ENCODE measurements at places on chromosomes 3 and 15.

DNA sequence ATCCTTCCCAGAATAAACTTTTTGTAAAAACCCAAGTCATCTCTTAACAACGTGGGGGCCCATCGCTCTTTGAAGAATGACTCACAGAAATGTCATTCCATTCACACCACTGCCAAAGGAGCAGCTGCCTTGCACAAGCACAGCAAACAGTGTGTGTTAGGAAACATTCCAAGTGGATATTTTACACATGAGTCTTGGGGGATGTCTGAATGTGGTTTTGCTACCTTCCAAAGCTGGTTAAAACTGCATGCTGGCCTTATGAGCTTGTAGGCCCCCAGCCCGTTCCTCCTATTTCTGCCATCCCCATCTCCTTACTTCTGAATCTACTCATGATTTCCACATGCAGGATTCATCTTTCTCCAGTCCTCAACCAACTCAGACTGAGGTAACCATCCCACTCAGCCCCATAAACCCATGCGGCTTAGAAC is 130.8 kb downstream of the CPNE4 start:
- no peak for DNase-seq

GRCh38 chr3:127233371-127233770 is 40.4 kb downstream of the PRR23E start:
- DNase-seq = no peak

GRCh38 chr15:74170875-74171578 is 2.5 kb upstream of the ISLR start:
- DNase-seq = no peak

- no peak for DNase-seq
These were observed 70.7 kb downstream of the WNT5A start for GRCh38 chr3:55416331-55416821.

GRCh38 chr3:25462495-25462894 is 34.4 kb downstream of the RARB start:
- DNase-seq = no peak

- no peak for DNase-seq
These were observed 822 bp downstream of the MRPL3 start for GRCh38 chr3:131501949-131502348.

GRCh38 chr3:58779934-58780333 is 113.4 kb upstream of the FAM3D start:
- no peak for DNase-seq

GRCh38 chr15:90413411-90414379 is 25.7 kb downstream of the IQGAP1 start:
- no peak for DNase-seq

DNA sequence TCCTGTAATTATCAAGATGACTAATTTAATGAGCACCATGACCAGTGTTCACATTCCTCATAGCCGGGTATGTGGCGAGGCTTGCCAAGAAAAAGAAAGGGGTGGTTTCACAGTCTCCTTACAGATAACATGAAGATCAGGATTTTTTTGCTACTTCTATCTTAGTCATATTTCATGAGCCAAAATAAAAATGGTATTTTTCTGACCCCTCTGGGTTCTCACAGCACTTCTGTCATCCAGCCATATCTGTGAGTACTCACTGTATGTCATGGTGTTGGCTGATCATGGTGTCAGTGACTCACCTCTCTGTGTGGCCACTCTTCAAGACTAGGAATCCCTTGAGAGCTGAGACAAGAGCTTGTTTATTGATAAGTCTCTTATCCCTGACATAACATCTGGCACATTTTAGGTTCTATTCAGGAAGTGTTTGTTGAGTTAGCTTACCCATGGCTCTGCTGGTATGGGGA is 130.5 kb upstream of the LMCD1 start:
- DNase-seq = no peak

- no peak for DNase-seq
These were observed 461 bp downstream of the PCYT1A start for GRCh38 chr3:196287090-196287439.

GRCh38 chr15:29636140-29636539 is 186.1 kb downstream of the TJP1 start:
- DNase-seq = no peak

GRCh38 chr3:127662001-127662469 is 10.7 kb upstream of the ABTB1 start:
- no peak for DNase-seq

DNA sequence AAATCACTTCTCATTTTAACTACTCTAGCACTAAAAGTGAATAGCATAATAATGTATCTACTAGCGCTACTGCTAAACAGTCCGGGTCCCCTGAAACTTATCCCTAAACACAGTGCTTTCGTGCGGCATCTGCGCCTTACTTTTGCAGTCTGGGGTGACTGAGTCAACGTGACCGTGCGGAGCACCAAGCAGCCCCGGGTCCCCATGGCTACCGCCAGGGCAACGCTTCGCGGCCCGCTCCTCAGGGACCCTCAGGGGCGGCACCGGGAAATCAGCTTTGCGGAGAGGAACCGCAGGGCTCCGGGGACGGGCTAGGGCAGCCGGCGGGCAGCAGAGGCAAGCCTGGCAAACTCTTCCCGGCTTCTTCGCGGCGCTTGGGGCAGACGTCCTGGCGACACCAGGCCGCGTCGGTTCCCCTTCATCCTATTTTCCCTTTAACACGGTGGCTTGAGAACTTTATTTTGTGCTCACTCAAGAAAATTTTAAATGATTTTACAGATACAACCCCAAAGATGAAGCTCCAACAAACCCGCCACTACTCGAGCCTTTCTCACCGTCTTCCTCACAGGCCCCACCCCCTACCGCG is 757 bp upstream of the DIPK2A start:
- peak; percentile 53 for DNase-seq

GRCh38 chr3:188200481-188200880 is 46.5 kb downstream of the LPP start:
- no peak for DNase-seq

- DNase-seq = no peak
These were observed 168.0 kb upstream of the NDN start for GRCh38 chr15:23854912-23855659.

GRCh38 chr3:11117591-11117990 is 36.7 kb upstream of the HRH1 start:
- DNase-seq = no peak

DNA sequence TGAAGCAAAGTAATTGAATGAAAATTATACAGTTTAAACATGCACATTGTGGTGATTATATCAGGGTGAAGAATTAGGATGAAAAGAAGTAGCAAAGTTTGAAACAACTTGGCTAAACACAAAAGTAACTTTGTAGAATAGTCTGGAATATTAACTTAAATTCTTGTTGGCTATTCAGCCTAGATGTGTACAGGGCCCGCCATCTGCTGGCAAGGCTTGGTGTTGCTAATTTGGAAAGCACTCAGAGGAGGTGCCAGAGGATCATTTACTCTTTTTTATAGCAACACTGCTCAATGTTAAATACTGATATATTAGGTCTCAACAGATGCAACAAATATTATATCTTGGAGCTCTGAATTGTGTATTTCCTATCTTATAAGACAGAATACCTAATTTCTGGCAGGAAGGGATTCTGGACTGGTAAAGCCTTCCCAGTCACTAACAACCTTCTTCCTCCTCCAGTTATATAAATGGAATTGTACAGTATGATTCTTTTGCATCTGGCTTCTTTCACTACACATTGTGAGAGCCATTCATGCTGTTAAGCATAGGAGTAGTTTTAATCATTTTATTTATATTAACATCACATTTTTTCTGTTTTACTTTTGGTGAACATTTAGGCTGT is 36.1 kb downstream of the TTC23 start:
- DNase-seq = peak; percentile 8

DNA sequence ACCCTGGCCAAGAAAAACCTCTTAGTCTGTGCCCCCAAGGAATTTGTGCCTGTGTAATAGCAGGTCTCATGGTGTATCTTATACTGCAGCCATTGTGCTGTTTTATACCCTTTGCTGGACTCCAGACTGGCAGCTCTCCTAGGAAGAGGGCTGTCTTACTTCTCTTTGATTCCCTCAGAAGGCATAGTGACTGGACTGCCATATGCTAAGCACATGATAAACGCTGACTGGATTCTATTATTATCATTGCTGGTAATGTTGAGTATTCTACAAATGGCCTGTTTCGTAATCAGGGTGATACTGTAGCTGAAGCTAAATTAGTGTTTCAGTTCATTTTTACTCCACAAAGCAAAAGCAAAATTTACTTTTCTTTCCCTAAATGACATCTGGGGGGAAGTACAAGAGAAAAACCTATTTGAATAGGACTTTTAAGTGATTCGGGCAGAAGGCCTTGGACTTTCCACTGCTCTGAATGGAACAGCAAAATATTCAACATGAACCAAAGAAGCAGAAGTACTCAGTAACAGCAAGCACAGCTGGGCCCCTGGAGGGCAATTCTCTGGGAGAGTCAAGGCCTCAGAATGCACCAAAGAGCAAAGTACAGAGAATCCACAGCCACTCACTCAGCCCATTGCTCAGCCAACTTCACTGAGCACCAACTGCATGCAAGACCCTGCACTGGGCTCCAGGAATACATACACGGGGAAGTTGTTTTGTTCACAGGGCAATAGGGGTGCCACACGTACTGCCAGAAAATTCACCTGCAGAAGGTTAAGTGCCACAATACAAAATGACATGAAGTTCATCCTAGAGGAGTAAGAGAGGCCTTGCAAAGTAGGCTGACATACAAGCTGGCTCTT is 7.9 kb upstream of the BCL2A1 start:
- DNase-seq = no peak

DNA sequence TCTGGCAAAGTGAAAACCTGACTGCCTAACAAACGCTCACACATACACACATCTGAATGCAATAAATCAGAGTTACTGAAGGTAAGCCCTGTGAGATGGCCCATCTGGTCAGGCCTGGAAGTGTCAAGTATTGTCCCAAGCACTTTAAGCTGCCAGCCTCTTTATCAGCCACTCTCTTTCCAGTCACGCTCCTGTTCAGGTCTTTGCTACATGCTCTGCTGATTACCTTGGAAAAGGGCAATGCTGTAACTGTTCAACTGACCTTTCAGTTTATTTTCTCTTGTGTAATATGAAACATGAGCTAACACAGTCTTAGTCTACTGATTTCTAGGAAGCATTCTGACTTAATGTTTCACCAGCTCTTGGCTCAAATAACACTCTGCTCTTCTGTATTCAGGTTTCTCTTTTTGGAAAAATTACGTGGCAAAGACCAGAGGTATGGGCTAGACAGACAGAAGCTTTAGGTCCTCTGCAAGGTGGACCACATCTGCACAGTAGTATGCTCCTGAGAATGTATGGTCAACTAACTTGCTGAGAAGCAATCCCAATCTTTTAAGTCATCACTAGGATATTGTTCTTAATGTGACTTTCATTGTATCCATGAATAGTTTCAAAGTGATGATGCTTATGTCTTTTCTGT is 44.5 kb downstream of the GBE1 start:
- no peak for DNase-seq

DNA sequence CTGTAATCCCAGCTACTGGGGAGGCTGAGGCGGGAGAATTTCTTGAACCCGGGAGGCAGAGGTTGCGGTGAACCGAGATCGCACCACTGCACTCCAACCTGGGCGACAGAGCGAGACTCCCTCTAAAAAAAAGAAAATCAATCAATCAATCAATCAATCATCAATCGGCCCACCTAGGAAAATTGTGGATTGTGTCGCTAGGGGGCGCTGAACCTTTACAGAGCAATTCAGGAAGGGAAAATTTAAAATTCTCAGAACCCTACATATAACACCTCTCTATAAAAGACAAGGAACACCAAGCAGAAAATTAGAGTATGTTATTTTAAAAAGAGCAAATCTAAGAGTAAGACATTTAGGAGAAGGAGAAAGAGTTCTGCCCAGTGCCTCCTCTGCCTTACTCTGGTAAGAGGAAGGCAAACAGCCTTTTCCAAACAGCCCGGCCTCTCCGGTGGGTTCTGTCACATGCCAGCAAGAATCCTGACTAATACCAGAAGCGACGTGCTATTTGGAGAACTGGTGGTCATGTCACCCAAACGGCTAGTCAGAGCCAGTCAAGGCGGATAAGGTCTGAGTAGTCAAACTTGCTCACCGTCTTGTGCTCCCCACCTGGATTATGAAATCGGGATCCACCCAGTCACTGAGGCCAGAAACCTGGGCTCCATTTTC is 22.3 kb upstream of the SMCO1 start:
- peak; percentile 36 for DNase-seq

GRCh38 chr3:124227150-124227630 is 235.3 kb upstream of the ROPN1 start:
- DNase-seq = no peak

DNA sequence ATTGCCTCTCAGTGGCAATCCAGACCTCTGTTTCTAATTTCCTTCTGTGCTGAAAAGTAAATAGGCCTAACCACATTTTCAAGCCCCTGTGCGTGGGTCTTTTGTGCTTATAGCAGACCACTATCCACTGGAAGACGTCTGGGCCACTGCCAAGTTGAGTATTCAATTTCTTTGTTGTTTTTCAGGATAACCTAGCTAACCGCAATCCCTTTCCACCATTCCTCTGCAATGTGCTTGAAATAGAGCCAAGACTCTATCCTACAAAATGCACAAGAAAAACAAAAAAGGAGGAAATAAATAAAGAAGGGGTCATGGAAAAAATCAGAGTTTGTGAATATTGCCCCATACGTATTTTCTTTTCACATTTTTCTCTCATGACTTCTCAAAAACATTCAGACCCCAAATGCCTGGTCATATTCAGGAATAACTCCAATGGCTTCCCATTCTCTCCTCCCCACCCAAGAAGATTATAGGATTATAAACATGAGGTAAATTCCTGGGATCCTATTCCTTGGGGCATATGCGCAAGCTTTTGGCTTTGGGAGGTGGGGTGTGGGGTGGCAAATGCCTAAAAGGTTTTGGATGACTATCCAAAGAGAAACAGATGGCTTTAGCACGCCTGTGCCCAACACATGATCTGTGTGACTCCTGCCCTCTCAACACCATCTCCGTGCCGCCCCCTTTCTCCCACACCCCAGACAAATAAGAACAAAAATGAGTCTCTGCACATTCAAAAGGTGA is 217.9 kb upstream of the THBS1 start:
- DNase-seq = no peak

DNA sequence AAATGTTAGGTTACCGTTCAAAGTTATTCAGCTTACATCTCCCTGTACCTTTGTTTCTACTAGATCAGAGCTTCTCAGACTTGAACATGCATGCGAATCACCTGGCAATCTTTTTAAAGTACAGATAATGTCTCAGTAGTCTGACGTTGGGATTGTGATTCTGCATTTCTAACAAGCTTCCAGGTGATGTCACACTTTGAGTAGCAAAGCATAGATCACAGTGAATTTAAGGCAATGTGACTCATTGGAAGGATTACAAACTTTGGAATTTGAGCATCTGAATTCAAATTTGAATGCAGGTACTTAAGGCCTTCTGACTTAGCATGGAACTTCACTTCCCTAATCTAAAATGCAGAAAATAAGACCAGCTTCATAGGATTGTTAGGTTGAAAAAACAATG is 10.8 kb upstream of the ZMAT3 start:
- no peak for DNase-seq

DNA sequence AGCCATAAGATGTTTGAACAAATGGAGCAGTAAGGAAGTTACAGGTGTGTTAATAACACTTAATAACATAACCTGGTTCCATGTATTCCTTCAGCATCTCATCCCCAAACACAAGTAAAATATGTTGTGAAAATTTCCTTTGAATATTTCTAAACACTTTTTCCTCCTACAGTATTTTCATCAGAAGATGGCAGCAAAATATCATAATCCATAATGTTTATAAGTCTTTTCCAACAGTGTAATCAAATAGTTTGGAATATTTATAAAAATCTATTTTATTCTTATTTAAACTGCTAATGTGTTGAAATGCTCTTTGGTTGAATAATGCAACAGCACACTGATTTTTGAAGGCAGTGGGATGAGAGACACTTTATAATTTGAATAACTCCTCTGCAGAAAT is 1020.5 kb downstream of the OTOL1 start:
- no peak for DNase-seq

- no peak for DNase-seq
These were observed 86.2 kb downstream of the ASB7 start for GRCh38 chr15:100688549-100689120.

- DNase-seq = no peak
These were observed 17.6 kb downstream of the CFAP44 start for GRCh38 chr3:113423699-113424098.

All from stimulated activated naive CD4-positive, alpha-beta T cell (primary cell).